Omental fat pad (tissue), 4 donors: ENCODE measurements at places on chromosomes 2 and 18.

DNA sequence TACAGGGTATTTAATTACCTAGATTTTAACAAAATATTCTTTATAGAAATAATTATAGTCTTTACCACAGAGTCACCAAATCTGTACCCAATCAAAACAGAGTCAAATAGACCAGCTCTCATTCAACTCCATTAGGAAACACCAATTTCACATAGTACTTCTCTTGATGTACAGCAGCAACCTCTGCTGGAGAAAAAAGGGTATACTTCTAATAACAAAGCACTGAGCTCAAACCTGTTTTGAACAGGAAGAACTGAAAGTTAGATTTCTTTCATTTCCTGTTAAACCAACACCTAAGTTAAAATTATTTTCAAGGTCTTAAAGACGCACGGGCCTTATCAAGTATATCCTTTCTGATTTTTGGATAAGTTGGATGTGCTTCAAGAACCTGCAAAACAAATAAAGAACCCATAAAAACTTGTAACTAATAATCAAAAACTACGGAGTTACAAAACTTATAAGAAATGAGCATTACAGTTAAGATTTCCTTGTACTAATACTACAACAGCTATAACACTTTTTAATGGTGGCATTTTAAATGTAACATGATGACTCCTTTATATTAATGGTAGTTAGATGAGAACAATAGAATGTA lies 79.0 kb downstream of the TTC21B start:
- no peak for DNase-seq

DNA sequence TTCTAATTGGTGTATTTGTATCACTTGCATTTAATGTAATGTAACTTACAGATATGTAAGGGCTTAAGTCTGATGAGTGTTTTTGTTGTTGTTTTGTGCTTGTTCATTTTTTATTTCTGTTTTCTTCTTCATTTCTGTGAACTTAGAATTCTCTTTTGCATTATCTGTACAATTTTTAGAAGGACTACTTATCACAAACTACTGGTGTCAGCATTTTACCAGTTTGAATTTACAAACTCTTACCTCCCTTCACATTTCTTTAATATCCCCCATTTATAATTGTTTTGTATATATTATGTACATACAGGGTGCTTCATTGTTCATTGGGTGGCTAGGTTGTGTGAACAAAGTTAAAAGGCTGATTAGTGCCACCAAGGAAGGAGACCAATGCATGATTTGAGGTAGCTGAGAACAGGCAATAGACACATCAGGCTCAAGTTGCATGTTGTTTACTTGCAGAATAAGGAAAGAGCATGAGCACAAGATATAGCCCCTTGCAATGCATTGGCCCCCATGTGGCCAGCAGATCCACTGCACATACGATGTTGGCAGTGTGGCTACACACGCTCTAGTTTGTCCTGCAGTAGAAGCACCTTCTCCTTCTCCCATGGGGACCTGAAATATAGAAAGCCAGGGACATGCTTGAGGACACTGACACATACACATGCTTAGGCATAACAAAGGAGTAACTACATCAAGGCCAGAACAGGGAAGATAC lies 198.2 kb downstream of the CD8B2 start:
- no peak for DNase-seq

DNA sequence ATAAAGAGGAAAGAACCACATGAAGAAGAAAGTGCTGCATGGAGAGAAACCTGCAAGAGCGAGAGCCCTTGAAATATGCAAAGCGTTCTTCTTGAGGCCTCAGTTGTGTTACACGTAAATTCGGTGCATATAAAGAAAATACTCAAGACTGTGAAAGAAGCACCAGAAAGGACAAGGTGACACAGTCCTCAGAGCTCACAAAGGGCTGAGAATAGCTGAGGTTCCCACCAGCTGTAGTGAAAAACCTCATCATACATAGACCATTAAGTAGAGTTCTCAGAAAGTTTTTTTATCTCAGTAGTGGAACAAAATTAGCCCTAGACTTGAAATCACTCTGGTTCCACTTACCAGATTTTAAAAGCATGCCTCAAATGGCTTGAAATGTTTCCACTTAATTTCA lies 980.7 kb upstream of the CRIM1 start:
- no peak for DNase-seq

DNA sequence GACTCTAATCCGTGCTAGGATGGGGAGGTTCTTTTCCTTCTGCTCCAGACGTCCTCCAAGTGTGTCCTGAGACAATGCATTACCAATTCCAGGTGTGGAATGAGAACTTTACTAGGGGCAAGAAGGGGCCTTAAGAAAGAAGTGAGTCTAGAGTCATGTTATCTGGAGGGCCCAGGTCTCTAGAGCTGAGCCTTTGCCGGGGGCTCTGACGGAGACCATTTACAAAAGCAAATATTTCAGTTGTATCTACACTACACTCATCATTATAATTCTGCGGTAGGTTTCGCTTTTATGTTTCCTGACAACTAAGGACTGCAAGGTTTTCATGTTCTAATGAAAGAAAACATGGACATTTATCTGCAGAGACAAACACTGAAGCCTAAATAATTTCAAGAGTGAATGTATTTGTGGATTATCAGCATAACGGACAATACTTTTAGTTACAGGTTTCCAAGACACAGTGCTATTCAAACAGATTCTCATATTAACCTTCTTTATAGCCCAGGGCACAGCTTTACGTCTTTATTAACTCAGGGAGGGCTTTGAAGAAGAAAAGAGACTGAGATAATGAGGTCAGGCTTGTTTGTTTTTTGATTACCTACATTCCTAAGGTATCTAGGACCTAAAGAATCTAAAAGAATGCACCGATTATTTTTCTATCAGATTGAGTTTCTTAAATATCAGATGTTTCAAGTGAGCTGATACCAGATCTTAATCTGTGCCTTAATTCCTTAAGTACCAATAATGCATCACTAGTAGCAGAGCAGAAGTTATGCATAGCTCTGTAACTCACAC lies 15.0 kb upstream of the LAMA1 start:
- DNase-seq: no peak

DNA sequence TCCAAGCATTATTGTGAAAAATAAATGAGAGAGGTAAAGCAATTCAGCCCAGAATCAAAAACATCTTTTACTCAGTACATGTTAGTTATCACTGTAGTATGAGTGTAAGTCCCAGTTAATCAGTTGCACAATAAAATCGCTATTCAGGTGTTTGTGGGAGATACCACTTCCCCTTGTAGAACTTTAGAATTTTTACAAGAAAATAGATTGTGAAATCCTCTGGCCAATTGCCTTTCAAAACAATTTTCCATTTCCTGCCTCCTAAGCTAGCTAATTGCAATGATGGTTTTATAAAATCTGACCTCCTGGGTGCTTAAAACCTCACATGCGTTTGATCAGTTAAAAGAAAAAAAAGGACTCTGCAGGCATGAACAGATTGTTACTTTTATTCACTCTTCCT lies 332.5 kb downstream of the PID1 start:
- DNase-seq: no peak

GRCh38 chr2:80340022-80340421 lies 35.5 kb upstream of the LRRTM1 start:
- DNase-seq: no peak

- DNase-seq: no peak
Observed at GRCh38 chr2:1774929-1775328, 30.6 kb upstream of the PXDN start.

- DNase-seq: no peak
Observed at GRCh38 chr2:191180713-191181112, 29.9 kb upstream of the STAT4 start.

DNA sequence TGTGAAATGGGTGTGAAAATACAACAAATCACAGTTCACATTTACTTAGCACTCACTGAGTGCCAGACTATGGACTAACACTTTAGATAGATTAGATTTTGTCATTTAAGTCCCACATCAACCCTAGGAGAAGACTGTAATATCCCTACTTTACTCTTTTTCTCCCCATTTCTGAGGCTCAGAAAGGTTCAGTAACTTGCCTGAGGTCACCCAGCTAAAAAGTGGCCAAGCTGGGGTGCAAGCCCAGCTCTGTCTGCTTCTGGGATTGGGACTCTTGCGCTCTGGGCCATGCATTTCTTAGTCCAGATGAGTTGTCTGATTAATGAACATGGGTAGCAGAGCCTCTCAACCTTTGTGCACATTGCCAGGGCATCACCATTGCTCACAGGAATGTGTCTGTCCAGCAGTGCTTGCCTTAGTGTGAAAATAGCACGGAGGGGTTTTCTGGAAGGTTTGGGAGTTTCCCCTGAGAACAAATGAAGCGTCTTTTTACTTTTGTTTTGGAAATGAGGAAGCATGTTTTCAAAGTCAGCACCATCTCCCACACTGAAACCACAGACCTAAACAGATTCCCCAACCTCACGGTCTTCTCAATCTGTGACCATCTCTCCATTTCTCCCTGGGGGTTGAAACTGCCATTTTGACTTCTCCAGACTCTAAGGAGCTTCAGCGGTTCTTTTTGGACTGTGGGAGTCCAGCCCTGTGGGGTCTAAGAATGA lies 31.9 kb downstream of the NRP2 start:
- DNase-seq: no peak

- no peak for DNase-seq
Observed at GRCh38 chr2:207484444-207485391, 45.0 kb upstream of the CREB1 start.

- DNase-seq: no peak
Observed at GRCh38 chr2:82796132-82796531, 1662.9 kb downstream of the SUCLG1 start.

DNA sequence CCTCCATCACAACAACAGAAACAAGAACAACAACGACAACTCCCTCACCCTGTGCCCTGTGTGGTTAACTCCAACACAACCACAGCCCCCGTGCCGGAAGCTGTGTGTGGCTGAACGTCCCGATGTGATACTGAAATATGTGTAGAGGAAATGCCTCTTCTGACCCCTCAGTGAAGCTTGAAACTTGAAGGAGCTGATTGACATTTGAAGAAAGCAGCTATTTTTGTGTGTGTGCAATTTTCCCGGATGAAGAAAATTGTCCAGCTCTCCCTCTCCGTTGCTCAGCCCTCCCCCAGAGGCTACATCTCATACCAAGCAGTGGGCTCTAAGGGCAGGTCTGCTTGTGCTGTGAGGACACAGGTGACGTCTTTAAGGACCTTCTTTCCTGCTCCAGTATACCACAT lies 173.8 kb downstream of the ICOS start:
- no peak for DNase-seq

DNA sequence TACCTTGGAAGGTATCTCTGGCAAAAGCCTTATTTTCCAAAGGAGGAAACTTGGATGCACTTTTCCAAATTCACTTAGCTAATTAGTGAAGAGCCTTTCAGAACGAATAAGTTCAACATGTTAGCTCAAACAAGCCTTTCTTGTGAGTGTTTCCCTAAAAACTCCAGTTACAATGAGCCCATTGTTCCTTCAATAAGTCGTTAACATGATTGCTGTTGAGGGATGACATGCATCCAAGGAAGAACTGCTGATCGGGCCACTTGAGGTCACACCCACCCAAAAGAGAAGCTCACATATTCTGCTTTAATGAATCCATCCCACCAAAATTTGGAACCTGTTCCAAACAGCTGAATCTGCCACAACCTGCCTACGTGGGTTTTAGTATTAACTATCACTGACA lies 48.1 kb upstream of the SLC35G4 start:
- DNase-seq: no peak

DNA sequence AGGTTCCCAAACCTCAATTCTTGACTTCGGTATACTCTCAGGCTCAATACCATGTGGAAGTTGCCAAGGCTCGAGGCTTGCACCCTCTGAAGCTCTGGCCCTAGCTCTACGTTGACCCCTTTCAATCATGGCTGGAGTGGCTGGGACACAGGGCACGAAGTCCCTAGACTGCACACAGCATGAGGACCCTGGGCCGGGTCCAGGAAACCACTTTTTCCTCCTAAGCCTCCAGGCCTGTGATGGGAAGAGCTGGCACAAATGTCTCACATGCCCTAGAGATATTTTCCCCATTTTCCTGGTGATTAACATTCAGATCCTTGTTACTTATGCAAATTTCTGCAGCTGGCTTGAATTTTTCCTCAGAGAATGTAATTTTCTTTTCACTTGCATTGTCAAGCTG lies 45.1 kb upstream of the CALCRL start:
- no peak for DNase-seq

DNA sequence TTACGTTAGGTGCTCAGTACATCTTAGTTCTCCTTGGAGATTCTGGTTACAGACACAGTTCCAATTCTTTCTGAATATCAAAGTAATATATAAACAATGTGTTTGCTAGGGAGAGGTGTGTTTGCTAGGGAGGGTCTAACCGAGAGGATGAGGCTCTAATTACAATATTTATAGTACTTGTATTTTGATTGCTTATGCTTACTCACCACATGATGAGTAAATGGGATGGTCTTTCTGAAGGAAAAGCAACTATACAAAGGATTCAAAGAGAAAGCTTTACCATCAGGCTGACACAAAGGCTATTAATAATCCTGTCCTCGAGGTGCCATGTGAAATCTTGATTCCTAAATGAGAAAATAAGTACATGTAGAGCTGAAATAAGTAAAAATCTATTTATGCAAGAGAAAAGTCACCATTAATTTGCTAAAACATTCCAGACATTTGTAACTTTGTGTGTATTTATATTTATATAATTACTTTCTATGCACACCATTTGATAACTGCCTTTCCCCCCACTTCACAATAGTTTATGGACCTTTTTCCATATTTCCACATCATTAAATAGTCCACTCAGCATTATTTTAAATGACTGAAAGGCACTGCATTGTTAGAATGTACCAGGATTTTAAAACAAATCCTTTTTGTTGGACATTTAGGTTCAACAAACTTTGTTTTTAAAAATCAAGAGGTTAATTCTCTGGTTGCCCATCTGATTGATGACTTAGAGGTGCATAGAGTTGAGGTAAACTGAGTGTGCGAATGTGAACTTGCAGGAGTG lies 94.5 kb upstream of the FN1 start:
- no peak for DNase-seq

DNA sequence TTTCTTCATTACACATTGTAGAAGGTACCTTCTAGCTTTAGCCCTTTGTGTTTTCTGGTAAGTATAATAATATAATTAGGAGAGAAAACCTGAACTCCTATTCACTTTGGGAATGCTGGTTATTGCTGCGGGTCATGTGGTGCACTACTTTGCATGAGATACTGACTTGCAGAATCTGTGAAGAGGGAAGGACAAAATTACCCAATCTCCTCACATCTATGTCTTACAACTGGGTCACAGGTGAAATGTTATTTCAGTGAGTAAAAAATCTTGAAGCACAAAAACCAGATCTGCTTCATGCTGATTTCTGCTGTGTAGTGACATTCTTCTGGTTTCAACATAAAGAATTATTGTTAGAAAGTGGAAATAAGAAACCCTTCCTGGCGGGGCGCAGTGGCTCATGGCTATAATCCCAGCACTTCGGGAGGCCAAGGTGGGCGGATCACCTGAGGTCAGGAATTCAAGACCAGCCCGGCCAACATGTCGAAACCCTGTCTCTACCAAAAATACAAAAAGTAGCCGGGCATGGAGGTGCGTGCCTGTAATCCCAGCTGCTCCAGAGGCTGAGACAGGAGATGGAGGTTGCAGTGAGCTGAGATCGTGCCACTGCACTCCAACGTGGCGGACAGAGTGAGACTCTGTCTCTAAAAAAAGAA lies 211.0 kb upstream of the REG3G start:
- no peak for DNase-seq
